ENCODE measurements at places on chromosomes 5 and 9.

- no peak for DNase-seq
Observed at GRCh38 chr9:128122809-128123175, 4.7 kb downstream of the PTGES2 start.

DNA sequence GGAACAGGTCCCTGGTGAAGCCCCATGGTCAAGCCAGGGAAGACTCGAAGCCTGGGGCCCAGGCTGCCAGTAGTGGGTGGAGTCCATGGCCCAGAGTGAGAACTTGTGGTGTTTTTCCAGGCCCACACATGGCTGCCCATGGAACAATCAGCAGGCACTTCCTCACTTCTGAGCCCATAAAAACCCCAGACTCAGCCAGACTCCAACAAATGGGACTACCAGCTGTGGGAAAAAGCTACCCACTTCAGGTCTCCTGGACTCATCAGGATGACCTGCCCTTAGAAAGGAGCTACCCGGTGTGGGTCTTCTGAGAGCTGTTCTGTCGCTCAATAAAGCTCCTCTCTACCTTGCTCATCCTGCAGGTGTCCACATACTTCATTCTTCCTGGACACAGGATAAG lies 108.9 kb downstream of the ST8SIA4 start:
- no peak for DNase-seq

DNA sequence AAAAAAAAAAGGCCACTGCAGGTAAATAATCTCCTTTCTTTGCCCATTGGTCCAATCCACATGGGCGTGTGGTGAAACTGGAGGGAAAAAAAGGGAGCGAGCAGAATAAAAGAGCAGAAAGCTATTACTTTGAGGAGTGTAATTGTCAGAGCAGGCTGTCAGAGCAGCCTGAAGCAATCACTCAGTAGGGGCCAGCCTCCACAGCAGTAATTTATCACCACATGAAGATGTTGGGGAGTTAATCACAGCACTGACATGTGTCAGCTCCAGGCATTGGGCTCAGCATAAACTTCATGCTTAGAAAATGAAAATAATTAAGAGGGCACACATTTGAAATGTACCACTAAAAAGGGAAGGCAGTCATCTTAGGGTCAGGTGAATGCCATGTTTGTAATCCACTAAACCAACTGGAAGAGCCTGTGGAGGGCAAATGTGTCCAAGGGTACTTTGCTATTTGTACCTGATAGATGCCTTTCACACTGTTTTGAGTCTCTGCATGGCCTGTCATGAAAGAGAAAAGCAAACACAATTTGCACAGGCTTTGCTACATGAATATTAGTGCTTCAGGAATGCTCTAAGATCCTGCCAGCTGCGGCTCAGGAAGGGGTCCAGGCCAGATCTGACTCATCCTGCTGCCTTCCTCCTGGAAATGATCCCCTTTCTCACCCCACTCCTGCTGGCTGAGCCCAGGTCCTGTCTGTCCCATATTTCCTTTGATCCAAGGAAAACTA lies 2.9 kb upstream of the PTGER4 start:
- DNase-seq: no peak

GRCh38 chr5:59587489-59588337 lies 305.8 kb downstream of the PDE4D start:
- DNase-seq: no peak

GRCh38 chr5:171957591-171958251 lies 48.7 kb downstream of the FBXW11 start:
- DNase-seq: no peak

GRCh38 chr5:2736872-2737271 lies 14.6 kb downstream of the IRX2 start:
- DNase-seq: no peak

GRCh38 chr5:19865336-19866089 lies 122.5 kb downstream of the CDH18 start:
- no peak for DNase-seq

- DNase-seq: no peak
Observed at GRCh38 chr9:13690595-13690994, 411.1 kb upstream of the MPDZ start.

DNA sequence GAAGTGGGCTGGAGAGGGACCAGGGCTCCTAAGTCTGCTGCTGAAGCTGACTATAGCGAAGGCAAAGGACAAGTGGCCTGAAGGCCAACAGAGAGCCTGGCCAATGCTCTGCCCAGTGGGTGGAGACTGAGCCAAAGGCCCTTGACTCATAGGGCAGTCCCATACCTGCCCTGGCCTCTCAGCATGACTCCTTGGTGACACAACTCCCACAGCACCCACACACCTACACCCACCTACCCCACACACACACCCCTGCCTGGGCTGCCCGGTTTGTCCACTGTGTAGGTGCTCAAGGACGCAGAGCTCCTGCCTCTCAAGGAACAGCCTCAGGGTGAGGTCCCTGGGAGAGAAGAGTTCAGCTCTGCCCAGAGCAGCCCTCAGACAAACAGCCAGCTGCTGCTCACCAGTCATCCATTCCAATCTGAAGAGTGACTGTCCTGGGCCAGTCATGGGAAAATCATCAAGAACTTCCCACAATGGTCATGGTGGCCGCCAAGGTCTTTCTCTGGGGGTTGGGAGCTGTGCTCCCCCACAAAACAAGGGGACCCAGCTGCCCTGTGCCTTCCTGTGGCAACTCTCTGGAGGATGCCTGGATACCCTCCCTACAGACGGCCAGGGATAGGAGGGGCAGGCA lies 5.0 kb downstream of the TNIP1 start:
- no peak for DNase-seq

DNA sequence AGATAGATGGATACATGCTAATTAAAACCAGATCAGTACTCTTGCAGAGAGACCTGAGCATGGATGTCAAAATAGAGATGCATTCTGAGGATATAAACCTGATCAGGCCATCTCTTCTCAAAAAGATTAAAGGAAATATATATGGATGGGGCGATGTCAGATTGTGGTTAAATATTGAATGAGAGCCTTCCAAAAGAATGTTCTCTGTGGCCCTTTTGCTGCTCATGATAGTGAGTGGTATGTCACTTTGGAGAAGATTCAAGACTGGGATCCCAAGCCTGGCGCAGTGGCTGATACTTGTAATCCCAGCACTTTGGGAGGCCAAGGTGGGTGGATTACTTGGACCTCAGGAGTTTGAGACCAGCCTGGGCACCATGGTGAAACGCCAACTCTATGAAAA lies 20.5 kb downstream of the ZNF131 start:
- no peak for DNase-seq

DNA sequence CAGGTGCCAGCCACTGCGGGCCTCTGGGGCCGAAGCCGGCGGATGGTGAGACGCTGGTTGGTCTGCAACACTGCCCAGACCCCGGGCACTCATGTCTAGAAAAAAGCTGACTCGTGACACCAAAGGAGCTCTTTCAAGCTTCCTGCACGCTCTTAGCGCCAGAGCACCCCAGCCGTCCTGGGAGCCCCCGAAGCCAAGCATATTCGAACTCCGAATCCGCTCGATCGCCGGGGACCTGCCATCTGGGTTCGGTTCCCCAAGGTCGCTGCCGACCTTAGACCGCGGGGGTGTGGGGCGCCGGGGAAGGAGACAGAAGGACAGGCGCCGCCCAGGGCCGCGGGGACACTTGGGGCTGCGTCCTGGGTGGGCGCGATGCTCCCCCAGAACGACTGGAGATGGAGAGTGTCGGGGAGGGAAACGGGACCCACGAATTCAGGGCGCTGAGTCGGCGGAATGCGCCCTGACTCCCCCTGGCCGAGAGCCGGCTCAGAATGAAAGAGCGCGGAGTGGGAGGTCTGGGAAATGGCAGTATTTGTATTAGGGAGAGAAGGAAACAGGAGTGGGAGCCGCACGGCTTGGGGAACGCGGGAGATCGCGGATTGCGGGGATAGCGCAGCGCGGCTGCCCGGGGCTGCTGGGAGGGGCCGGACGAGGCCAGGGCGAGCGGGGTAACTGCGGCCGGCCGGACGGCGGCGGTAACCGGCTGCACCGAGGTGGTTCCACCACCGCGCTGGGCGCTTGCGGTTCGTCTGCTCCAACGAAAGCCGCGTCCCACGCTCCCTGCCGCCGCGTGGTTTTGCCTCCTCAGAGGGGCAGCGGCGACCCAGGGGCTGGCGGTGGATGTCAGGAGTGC lies 20.1 kb upstream of the MARCHF6 start:
- no peak for DNase-seq

DNA sequence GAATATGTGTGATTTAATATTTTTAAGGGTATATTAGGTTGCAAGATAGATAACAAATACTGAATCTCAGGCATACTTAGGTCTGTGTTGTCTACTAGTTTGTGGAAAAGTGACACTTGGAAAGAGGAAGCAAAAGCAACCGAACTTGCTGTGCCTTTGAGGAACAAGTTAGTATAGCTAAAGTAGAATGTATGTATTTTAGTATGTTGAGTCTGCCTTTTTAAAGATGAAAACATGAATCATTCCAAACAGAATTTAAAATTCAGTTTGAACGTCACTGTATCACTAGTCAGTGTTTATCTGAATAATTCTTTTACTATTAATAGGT lies 12.9 kb downstream of the TLE4 start:
- DNase-seq: no peak
